ENCODE measurements at places on chromosomes 16 and 17.

DNA sequence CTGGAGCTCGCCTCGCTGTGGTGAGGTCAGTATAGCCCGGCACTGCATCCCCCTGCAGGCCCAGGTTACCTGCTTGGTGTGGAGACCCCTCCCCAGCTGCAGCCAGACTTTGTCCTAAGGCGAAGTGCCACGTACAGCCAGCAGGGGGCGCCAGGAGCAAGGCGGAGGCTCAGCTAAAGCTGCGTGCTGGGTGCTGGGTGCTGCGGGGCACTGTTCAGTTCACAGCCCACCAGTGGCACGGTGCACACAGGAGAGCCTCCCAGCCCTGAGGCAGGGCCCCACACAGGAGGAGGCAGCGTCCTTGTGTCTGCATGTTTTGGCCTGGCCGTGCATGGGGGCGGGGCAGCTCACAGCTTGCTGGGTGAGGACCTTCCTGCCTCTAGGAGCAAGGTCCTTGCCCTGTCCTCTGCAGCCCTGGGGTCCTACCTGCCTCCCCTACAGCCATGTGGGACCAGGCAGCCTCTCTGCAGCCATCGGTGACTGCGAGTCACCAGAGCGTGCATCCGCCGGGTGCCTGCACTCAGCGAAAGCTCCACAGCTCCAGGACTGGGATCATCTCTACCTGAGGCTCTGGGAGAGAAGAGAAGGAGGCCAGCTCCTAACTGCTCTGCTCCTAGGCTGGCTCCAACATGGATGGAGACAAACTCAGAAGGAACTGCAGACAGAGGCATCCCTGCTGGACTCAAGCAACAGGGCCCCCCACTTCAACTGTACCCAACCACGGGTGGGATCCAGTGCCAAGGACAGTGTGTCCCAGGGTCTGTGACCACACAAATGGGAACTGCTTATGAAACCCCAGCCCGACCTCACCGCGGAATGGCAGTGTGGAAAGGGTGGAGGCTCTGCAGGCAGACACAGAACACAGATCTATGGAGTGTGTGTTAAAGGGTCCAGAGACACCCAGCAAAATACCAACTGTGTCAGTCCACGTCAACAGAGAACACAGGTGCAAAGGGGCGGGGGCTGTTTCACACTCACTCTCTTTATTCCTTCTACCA, 19.0 kb downstream of the SLC7A5 start:
- H3K4me3 ChIP-seq, result no peak overlapping the region
- no peaks in the 10 kb centered on the region for H3K27me3 ChIP-seq
- peaks cover 81% of the 10 kb centered on the region for H3K36me3 ChIP-seq
- H3K4me1 ChIP-seq, result peaks cover 29% of the 10 kb centered on the region

DNA sequence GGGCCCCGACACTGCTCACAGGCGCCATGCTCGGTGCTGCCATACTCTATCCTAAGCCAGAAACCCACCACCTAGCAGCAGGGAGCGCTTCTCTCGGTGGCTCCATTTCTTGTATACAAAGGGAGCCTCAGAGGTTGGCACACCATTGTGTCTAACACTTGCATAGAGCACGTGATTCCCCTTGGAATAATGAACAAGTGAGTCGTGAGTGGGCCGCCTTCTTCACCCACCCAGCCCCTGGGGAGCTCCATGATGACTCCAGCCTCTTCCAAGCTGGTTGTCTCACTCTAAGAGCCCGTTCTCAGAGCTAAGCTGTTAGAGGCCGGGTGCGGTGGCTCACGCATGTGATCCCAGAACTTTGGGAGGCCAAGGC, 82.3 kb upstream of the ZNF469 start:
- no peak overlapping the region for H3K4me3 ChIP-seq
- no peaks in the 10 kb centered on the region for H3K4me1 ChIP-seq
- no peaks in the 10 kb centered on the region for H3K36me3 ChIP-seq

- no peak overlapping the region for H3K4me3 ChIP-seq
- H3K27me3 ChIP-seq, result no peaks in the 10 kb centered on the region
- DNase-seq, result no peak
- no peaks in the 10 kb centered on the region for H3K36me3 ChIP-seq
- H3K27ac ChIP-seq, result no peak overlapping the region
These were observed 333.6 kb upstream of the MON1B start for GRCh38 chr16:76857402-76857801.

- peaks cover 26% of the 10 kb centered on the region for H3K4me1 ChIP-seq
- H3K27ac ChIP-seq, result peak overlapping the region; percentile 32
- no peak overlapping the region for H3K4me3 ChIP-seq
- peaks cover 43% of the 10 kb centered on the region for H3K36me3 ChIP-seq
These were observed 14.3 kb downstream of the LITAF start for GRCh38 chr16:11572301-11572995.

- H3K4me3 ChIP-seq, result no peak overlapping the region
- H3K27ac ChIP-seq, result no peak overlapping the region
- no peaks in the 10 kb centered on the region for H3K36me3 ChIP-seq
- H3K4me1 ChIP-seq, result no peaks in the 10 kb centered on the region
- no peak for DNase-seq
These were observed 317.2 kb upstream of the ZFHX3 start for GRCh38 chr16:73365016-73365551.

All from activated T-helper 2 cell treated with anti-CD3 and anti-CD28 coated beads, Interferon-gamma antibody, Interleukin-2, Interleukin-4, amounts not matched to agents 10 μg/mL and 5 μg/mL and 100 μg/mL, durations not matched to agents 14 hours and 24 hours and 36 hours (primary cell).